ENCODE measurements at places on chromosomes 11 and 22. TPM values are rescaled to one million over a fixed set of nuclear protein-coding genes. Genes with fewer than 3 reads are reported as not detected.

GRCh38 chr11:77770629-77771028 lies 49.9 kb downstream of the RSF1 start:
- no peak for DNase-seq

DNA sequence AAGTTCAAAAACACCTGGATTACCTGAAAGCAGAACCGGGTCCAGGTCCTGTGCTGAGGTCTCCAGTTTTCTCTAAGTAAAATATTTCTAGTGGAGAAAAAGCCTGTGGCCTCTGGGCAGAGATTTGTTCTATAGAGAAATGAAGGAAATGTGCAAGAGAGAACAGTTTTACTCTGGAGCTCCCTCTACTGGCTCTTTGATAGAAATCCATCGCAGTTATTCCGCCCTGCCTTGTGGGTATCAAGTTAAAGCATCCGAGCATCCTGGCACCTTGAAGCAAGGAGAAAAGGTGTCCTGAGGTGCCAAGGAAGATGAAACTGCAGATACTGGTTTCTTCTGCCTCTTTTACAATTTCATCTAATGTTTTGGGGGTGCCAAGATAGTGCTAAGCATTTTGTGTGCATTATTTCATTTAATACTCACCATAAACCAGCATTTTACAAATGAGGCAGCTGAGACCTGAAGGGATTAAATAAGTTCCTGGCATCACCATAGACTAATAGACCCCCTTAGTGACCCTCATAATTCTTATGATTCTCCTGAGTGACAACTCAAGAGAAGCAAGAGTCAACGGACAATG lies 113.1 kb upstream of the HSD17B12 start:
- DNase-seq = peak; percentile 52

DNA sequence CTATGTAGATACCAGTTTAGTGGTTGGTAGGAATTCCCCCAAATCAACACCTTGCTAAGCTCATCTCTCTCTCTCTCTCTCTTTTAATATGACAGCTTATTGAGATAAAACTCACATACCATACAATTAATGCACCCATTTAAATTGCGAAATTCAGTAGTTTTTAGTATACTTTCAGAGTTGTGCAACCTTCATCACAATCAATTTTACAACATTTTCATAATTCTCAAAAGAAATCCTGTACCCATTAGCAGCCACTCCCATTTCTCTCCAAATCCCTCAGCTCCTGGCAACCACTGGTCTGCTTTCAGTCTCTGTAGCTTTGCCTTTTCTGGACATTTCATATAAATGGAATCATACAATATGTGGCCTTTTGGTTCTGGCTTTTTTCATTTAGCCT lies 13.3 kb downstream of the NNMT start:
- DNase-seq = no peak

The SYNGR1 gene
- total RNA-seq = 3.6 TPM

Measured in umbilical cord (tissue), 2 donors.